ENCODE measurements at places on chromosomes 12 and 14.

GRCh38 chr12:6819106-6820030 lies 2.3 kb upstream of the GPR162 start:
- no peak for DNase-seq

DNA sequence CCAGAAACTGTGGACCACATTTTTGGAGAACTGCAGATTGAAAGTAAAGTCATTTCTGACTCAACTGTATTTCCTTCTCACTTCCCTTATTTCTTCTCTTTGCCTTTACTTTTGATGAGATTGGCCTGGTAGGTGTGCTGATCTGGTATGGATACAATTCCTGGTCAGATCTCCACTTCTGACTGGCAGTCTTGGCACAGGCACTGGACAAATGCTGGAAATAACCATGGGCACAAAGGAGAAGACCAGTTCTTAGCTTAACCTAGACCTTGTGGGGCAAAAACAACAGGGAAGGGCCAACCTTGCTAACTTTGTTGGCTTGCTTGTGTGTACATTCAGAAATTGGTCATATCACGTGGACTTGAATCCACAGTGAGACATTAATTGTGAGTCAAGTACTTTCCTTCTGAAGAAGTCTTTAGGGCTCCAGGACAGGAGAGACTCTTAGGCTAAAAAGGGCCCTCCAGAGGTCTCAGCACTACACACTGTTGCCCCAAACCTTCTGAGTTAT lies 75.0 kb downstream of the DIP2B start:
- DNase-seq = no peak

GRCh38 chr14:29743531-29743930 lies 184.1 kb downstream of the PRKD1 start:
- no peak for DNase-seq

- no peak for DNase-seq
Observed at GRCh38 chr12:131074221-131075083, 120.7 kb downstream of the ADGRD1 start.

DNA sequence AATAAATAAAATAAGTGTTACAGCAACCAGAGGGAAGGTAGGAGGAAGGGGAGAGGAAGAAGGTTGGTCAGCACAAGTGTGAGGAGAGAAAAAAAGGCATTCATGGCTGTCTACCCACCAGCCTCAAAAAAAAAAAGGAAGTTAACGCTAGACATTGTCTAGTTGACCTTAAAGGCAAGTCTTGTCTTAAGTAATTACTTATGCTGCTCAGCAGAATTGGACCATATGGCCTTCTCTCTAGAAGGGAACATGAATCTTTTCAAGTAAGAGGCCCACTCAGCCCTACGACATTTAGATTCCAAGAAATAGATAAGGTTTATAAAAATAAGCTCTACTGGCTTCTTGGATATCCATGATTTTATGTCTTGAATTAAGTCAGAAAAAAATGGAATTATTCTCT lies 172.7 kb downstream of the ETNK1 start:
- peak; percentile 6 for DNase-seq

GRCh38 chr12:53989227-53990113 lies 4.5 kb downstream of the HOXC10 start:
- DNase-seq = no peak

GRCh38 chr14:69288956-69289705 lies 29.2 kb downstream of the GALNT16 start:
- no peak for DNase-seq

GRCh38 chr14:83638748-83639504 lies 1891.0 kb upstream of the FLRT2 start:
- no peak for DNase-seq

DNA sequence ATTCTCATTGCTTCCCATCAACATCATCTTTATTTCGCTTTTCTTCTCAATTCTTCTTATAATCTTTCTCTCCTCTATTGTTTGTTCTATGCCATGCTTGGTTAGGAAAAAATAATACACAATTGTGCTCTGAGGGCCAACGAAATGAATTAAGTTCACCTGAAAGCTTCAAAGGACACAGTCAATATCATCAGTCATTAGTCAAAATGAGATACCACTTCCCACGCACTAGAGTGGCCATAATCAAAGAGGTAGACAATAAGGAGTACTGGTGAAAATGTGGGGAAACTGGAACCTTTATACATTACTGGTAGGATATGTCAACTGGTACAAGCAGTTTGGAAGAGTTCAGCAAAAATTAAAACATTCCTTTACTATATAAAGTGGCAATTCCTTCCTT lies 91.5 kb downstream of the TMTC1 start:
- DNase-seq = no peak

DNA sequence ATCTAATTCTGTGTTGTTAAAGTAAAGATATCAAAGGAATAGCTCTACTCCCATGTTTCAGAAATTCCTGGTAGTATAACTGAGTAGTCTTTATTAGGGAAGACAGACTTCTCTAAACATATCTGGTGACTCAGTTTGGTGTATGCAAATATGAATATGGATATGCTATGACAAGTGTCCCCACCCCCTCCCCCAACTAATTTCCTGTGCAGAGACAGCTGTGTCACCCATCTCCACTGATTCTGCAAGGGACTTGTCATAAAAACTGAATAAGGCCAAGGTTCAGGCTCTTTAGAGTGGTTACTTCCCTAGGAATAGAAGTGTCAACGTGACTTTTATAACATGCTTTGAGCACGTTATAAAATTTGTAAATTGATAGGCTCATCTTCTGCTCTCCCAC lies 429.1 kb downstream of the DAD1 start:
- no peak for DNase-seq

- no peak for DNase-seq
Observed at GRCh38 chr14:56989359-56989758, 179.1 kb upstream of the OTX2 start.

DNA sequence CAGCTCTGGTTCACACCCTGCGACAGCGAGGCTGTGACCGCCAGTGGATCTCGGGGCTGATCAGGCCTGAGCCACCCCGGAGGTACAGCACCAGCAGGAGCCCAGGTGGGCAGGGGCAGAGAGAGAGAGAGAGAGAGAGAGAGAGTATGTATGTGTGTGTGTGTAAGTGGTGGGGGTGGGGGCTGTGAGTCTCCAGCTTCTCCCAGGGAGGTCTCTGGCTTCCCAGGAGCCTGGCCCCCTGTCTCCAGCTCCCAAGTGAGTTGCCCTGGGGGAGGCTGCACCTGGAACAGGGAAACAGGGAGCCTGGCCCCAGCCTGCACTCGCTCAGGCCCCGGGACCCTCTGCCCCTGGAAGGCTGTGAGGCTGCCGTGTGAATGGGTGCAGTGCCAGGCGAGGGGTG lies 2.0 kb downstream of the C14orf180 start:
- DNase-seq = no peak

DNA sequence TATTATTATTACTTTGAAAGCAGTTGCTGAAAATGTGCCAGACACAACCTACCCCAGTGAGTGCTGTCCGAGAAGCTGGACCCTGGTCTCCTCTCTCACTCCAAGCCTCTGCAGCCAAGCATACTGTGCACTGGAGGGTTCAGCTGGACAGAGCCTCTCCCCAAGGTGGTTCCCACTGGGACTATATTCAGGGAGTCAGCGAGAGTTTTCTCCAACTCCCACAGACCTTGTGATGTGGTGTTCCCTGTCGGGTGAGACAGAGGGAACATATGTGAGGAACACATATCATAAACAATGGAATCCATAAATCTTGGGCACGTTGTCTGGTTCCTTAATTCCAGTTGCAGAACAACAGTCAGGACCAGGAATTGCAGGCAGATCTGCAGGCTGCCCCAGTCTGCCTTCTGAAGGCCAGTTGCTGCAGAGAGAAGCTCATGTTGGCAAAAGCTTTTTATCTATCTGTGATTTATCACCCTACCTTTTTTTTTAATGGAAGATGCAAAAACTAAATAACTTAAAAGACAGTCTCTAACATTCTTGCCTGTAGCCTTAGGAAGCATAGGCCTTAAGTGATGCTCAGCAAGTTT lies 619.8 kb upstream of the TBX3 start:
- DNase-seq = no peak

GRCh38 chr14:74400031-74400685 lies 25.9 kb downstream of the SYNDIG1L start:
- no peak for DNase-seq

DNA sequence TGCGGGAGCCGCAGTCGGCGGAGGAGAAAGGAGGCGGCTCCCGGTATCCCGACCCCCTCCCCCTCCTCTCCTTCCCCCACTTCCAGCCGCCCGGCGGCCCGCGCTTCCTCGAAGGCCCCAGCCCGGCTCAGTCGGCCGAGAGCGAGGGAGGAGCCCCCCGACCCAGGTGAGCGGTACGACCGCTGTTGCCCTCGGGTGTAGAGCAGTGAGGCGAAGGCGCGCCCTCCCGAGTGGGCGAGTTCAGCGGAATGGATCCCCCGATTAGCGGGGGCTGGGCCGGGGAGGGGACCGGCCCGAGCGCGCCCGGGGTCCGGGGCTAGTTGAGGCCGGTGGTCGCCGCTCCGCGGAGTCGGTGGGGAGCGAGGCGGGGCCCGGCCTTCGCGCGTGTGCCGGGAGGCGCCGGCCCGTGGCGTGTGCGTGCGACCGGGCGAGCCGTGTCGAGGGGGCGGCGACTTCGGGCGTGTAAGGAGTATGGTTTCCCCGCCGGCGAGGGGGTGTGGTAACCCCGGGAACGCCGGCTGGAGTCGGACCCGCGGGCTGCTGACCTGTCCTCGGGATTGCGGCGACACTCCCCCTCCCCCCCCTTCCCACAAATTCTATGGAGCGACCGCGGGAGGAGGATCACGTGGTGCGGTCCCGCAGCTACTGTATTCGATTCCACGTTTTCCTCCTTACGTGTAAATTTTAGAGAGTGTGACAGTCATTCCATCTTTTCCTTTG lies 501 bp downstream of the RIMKLB start:
- no peak for DNase-seq

DNA sequence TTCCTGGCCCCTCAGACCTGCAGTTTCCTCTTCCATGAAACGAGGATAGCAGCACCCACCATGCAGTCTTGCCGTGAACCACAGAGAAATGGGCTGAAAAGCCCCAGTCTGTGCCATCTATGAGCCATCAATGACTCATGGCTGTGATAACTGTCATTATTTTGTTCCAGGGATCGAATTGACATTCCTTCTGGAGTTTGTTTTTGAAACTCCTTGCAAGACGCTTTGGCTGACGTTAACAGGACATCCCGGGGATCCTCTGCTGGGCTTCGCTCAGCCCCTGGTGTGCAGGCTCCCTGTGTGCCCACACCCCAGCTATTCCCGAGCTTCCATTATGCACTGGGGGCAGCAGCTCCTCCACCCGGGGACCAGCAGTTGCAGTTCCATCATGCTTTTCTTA lies 33.8 kb downstream of the MMAB start:
- no peak for DNase-seq

GRCh38 chr14:67571275-67571990 lies 28.6 kb downstream of the PIGH start:
- peak; percentile 80 for DNase-seq

DNA sequence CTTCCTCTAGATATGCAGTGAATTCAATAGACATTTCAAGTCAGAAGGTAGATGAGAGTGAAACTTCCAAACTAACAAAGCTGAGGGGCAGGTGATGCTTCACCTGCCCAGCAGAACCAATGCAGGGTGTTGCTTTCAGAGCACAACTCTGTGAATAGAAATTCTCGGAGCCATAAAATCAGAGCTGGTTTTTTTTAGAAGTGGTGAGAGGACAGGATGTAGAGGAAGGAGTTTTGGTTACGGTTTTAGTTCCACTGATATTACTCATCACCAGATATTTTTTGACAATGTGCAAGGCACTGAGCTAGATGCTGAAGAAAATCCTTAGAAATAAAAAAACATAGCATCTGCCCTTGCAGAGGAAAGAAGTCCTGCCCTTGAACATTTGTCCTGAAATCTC lies 62.2 kb downstream of the BMP4 start:
- no peak for DNase-seq

- no peak for DNase-seq
Observed at GRCh38 chr12:275812-276211, 13.2 kb upstream of the SLC6A13 start.

DNA sequence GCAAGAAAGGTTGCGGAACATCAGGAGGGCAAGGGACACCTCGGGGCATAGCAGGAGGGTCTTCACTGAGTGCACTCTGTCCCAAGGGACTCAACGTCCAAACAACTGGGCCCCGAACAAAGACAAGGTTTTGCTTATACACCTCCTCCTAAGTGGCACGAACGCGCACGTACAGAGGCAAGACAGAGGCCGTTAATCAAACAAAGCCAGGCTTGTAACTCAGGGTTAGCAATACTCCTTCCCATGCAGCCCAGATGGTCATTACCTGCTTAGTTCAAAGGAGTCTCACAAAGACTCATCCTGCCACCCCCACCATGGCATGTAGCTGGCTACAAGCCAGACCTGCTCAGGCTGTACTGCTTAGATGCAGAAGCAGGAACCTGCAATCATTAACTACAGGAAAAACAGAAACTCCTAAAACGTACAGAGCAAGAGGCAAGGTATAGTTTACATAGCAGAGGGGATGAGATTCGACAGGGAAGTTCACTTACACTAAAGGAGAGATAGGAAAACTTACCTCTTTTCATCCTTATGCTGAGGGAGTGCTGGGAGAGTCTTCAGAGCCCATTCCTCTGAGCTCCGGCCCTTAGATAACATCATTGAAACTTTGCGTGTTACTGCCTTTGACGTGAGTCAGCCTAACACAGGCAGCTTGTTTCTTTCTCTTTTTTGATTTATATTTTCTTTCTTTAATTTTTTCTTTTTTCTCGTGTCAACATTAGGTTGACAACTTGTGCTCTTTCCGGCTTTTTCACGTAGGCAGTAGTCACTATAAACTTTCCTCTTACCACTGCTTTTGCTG lies 1319.1 kb downstream of the TMEM121 start:
- peak; percentile 69 for DNase-seq

All from NCI-H524 (cell line).